ENCODE measurements at places on chromosomes 2 and 18. TPM values are rescaled to one million over a fixed set of nuclear protein-coding genes. Genes with fewer than 3 reads are reported as not detected.

The PRKRA gene
- 64.4 TPM for total RNA-seq

The B3GNT7 gene
- 1.2 TPM for total RNA-seq

The WNT6 gene
- total RNA-seq, result not detected

The LYPD6 gene
- total RNA-seq, result 14.3 TPM

The ALPP gene
- not detected for total RNA-seq

The PFN4 gene
- total RNA-seq, result 0.47 TPM

The TNFRSF11A gene
- total RNA-seq, result 1.6 TPM

The SIX3 gene
- total RNA-seq, result not detected

The EDAR gene
- total RNA-seq, result not detected

The OTOF gene
- total RNA-seq, result 0.47 TPM

The BMP10 gene
- total RNA-seq, result not detected

The MARCO gene
- 0.31 TPM for total RNA-seq

The LRPPRC gene
- 108 TPM for total RNA-seq

The CERKL gene
- total RNA-seq, result 1.1 TPM

The STON1 gene
- 9.4 TPM for total RNA-seq

The MOCOS gene
- total RNA-seq, result 0.16 TPM

The ATG4B gene
- 33.7 TPM for total RNA-seq

The NYAP2 gene
- 7.8 TPM for total RNA-seq

The FEV gene
- not detected for total RNA-seq

The MTIF2 gene
- 23.7 TPM for total RNA-seq

The UGT1A5 gene
- not detected for total RNA-seq

The TEX261 gene
- 18.1 TPM for total RNA-seq

The RAB11FIP5 gene
- total RNA-seq, result 7.5 TPM

The SOWAHC gene
- 44.0 TPM for total RNA-seq

All from occipital lobe (tissue), 3 donors.